NCI-H1694 (cell line): ENCODE measurements at places on chromosomes 13 and 19.

DNA sequence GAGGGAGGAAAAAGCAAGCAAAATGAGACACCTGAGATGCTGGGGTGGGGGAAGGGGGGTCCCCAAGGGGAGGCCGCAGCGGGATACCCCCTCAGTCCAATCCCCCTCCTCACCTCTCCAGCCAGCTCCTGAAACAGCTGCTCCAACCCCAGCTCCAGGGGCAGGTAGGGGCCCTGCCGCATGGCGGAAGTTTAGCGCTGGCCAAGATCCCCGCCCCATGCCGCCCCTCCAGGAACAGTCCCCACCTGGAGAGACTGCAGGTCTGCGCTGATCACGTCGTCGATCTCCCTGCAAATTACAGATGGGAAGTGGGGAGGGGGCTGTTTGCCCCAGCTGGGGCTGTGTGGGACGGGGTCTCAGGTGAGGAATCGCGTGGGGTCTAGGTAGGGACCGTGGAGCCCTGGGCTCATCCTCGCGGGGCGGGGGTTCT, 9.0 kb downstream of the CAPN12 start:
- DNase-seq, result no peak

DNA sequence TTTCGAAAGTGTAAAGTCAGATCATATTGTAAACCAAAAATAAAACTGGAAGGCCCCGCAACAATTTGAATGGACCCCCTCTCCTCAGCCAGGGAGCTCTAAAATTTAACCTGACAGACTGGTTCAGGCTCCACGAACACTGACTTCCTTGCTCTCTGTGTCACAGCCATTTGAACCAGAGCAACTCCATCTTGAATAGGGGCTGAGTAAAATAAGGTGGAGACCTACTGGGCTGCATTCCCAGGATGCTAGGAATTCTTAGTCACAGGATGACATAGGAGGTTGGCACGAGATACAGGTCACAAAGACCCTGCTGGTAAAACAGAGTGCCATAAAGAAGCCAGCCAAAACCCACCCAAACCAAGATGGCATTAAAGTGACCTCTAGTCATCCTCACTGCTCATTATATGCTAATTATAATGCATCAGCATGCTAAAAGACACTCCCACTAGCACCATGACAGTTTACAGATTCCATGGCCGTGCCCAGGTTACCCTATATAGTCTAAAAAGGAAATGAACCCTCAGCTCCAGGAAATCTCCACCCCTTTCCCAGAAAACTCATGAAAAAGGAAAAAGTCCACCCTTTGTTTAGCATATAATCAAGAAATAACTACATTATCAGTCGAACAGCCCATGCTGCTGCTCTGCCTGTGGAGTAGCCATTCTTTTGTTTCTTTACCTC, 43.1 kb downstream of the RFXAP start:
- DNase-seq, result no peak

DNA sequence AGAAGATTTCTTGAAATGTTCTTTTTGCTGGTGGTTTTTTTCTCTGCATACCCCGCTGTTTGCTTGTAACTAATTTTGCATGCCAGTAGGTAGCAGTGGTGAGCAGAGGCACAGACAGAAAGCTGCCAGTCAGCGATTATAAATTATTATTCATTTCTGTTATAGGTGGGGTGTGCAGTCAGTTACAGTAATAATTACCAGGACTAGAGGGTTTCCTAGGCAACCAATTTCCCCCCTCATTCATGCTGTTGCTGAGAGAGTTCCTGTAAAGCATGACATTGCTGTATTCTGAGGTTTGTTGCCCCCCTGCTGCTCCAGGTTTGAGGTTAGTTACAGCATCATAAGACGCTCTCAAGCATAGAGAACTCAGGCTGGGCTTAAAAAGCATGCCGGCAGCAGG, 104.5 kb downstream of the URI1 start:
- no peak for DNase-seq

DNA sequence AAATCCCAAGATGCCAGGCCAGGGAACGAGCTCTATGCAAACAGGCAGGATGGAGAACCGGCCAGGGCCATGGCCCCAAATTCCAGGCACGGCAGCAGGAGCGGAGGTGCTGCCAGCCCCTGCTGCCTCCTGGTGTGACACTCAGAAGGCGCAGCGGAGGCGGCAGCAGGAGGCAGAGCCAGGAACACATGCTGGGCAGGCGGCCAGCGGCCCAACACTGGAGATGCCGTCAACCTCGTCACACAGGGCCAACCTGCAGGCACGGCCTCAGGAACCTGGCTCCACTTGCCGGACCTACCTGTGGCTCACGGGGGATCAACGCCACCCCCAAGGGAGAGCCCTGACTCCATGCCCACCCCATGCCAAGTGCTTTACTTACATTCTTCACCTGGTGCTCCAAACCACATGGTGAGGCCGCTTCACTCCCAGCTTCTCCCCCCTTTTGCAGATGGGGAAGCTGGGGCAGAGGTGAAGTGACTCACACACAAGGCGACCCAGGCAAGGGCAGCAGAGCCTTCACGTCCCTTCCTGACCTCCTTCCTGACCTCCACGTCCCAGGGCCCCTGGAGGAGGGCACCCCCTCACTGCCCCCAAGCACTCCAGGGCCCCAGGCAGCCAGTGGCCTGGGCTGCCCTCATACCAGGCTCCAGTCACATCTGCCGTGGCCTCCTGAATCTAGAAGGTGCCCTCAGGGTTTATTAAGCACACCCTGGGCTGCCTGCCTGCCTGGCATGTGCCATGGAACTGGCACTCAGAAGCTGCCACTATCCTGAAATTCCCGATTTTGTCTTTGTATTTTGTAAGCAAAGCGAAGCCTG, 43.5 kb downstream of the GGACT start:
- DNase-seq, result peak; percentile 18

DNA sequence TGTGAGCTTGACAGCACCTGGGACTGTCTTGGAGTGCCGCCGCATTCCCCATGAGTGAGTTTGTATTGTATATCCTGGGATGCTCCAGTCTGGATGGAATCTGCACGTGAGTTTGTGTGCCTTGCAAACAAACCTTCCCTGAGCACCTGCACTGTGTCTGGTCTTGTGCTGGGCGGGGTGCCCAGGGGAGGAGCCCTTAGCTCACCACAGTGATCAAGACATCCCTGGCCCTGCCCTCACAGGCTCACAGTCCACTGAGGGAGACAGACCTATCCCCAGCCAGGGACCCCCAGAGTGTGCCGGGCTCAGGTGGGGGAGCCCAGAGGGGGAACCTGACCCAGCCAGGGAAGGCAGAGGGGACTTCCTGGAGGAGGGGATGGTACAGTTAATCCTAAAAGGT, 1.7 kb upstream of the BCAM start:
- DNase-seq, result no peak

GRCh38 chr13:69410761-69411160, 696.9 kb upstream of the ATXN8OS start:
- no peak for DNase-seq

DNA sequence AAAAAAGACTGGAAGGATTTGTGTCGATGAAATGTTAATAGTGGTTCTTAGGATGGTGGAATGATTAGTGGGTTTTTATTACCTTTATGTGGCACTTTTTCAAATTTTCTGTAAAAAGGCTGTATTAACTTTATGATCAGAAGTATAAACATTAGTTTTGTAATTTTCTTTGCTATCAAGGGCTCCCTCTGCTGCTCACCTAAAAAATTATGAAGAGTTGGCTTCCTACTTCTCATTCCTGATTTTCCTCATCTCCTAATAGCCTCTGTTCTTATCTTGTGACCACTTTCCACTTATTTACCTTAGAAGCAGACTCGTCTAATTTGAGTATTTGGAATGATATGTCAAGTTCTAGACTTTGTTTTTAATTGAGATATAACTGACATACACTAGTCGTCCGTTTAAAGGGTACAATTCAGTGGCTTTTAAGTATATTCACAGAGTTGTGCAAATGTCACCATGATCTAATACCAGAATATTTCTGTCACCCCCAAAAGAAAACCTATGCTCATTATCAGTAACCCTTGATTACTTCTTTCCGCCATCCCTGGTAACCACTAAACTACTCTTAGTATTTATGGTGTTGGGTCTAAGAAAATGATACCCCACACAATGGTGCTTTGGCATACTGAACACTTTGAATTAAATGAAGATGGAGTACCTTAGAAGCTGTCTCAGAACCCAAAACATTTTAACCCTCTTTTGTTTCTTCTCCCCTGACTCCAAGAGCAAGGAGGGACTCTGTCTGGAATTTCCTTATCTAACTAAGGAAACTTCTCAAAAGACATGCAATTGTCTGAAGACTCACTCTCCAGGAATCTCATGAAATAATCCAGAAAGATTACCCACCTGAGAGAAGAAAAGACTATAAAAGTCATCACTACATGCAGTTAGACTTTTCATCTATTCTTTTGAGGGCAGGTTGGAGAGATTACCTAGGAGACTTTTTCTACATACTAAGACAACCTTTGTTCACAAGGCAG, 311.3 kb downstream of the DLEU7 start:
- DNase-seq, result no peak

DNA sequence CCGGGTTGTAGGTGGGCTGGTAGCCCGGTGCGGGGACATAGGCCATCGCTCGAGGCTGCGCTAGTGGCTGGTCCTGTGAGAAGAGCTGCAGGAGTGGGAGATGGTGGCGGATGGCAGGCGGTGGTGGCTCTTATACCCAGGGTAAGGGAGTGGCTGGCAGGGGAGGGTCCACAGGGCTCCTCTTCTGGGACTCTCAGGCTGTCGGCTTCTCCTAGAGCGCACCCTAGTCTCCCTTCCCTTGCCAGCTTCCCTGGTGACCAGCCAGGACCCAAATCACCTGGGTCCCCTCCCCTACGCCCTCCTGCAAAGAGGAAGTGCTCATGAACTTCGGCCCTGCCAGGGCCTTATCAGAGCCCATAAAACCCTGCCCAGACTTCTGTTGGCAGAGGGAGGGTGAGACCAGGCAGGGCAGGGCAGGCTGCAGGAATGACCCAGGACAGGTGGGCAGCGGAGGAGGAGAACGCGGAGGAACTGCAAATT, at the start of gene LGALS4:
LGALS4 (minus strand) TSS at position 105 of the 480 bp plus-strand sequence; CDS start at position 46, 59 bp downstream.
- DNase-seq, result no peak

DNA sequence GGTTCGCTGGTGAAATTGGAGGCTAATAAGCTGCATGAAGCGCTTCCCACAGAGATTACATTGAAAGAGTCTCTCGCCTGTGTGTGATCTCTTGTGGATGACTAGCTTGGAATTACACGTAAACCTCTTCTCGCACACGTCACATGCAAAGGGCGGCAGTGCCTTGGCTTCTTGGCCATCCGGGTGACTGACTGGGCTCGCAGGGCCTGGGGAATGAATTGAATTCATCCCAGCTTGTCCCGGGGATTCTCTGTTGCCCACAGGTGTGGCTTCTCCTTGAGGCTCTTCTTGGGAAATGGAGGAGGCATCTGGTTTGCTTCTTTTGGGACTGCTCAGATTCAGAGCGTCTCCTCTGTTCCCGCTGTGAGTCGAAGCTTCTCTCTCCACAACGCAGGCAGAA, 19.8 kb downstream of the ZSCAN5C start:
- DNase-seq, result no peak
